T47D (cell line): ENCODE measurements at places on chromosomes 5 and 9.

DNA sequence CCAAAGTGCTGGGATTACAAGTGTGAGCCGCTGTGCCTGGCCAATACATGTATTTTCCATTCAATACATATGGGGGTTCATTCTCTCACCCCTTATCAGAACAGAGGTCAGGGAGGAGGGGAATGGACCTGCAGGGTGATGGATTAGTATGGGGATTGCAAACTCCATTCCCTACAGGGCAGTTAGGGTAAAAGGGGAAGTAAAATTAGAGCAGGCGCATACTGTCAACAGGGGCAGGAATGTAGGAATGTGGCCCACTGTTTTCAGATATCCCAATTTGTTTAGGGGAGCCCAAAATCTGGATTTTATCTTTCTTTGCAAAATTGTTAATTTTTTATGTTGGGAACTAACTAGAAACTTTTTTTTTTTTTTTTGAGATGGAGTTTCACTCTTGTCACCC lies 46.4 kb upstream of the SLC44A1 start:
- no peak for DNase-seq

DNA sequence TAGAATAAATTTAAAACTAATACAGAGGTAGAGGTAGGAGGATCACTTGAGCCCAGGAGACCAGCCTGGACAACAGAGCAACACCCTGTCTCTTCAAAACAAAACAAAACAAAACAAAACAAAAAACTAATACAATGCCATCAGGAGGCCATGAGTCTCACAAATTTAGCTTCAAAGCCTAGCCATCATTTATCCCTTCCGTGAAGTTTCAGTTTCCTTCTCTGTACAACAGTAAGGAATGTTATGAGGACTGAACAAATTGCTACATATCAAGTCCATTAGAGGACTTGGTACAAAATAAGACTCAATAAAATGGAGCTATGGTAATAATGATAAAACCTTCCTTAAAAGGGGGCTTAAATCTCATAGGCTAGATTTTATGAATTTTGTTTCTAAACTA lies 60.8 kb downstream of the MAPKAP1 start:
- no peak for DNase-seq

- peak; percentile 76 for DNase-seq
Observed at GRCh38 chr5:35209862-35210261, 20.4 kb downstream of the PRLR start.

DNA sequence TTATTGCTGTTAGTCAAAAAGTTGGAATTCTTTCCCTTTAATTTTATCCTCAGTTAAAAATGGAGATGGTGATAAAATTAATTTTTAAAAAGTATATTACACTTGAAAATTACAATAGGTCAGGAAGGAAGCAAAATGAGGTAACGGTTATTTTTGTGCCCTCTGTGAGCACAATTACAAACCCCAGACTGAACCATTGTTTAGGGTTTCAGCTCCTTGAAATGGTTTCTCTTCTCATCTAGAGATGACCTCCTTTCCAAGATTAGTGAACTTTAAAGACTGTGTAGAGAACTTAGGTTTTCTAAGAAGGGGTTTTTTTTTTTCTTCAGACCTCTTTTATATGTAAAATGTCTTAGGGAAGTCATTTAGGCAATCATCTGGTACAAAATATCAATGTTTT lies 126.2 kb upstream of the CHD1 start:
- DNase-seq: no peak

DNA sequence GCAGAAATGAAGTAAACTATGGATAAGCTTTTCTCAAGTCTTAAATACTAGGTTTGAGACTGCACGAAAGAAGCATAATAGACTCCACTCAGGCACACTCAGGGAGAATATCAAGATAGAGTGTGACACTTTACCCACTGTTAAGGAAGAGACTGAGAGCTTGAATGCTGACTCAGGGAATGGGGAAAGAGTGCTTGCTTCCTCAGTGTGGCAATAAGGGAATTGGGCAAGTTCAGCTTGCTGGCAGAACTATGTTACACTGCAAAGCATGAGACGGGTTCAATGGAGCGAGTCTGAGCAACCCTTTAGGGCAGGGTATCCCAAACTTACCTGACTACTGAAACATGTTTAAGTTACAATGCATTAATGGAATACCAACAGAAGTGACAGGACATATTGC lies 237.7 kb upstream of the MEF2C start:
- DNase-seq: peak; percentile 2

DNA sequence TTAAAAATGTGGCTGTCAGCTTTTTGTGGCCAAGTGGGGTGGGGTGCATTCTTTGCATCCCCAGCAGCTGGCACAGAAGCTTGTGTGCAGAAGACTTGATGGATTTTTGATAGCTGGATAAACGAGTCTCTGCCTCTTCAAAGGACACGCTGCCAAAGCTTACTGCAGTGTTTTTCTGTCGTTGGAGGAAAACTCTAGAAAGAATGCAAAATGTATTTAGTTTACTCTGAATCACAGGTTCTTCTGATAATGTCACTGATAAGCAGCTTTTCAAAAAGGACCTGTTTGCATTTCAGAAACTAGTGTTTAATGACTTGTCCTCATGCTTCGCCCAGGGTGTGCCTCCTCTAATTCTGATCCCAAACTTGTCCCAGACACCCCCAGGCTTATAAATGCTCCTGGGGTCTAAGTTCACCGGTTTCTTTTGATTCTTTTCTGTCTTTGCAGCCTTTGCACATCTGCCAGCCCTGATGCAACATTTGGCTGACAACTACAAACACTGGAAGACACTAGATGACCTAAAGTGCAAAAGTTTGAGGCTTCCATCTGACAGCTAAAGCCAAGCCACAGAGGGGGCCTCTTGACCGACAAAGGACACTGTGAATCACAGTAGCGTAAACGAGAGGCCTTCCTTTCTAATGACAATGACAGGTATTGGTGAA lies 66.0 kb downstream of the WDR41 start:
- no peak for DNase-seq
